CD4-positive, alpha-beta T cell treated with Interleukin-6 for 4 hours (primary cell): ENCODE measurements at places on chromosomes 16 and 17.

GRCh38 chr17:79131274-79131635 lies 56.6 kb downstream of the ENGASE start:
- DNase-seq = no peak

DNA sequence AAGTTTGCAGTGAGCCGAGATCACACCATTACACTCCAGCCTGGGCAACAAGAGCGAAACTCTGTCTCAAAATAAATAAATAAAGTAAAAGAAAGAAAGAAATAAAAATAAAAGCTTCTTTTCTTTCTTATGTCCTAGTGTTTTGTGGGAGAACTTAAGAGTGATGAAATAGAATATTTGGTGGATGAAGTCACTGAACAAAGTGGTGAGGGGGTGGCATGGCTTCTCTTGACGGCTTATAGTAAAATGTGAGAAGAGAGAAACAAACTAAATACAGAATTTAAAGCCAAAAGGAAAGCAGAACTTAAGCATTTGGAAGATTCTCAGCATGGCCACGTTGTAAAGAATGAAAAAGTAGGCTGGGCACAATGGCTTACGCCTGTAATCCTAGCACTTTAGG lies 15.3 kb downstream of the SGF29 start:
- no peak for DNase-seq

DNA sequence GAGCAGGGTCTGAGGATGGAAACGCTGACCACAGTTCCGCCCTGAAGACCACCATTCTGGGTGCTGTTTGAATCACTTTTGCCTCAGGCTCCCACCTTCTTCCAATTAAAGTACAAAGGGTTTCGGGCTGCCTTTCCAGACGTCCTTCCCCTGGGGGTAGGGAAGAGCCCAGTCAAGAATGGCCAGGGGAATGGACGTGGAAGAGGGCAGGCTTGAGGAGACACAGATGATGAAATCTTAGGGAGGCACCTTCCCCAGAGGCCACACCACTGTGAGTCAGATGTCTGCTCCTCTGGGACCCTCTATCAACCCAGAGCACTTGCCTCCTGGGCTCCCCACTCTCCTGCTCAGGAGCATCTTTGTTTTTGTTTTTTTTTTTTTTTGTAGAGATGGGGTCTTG lies 27.5 kb upstream of the MTSS2 start:
- DNase-seq = no peak

DNA sequence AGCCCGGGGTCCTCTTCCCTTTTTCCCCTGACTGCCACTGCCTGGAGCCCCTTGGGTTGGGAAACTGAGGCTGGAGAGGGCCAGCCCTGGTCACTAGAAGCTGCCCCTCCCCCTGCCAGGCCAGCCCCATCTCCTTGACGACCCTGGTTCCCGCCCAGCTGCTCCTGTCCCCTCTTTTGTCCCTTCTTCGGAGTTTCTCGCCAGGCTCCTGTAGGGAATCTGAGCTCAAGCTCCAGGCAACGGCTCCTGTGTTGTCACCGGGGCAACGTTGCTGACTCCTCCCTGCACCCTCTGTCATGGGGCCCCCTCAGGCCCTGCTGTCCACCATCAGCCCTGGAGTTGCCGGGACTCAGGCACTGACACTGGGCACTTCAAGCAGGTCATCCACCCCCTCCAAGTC lies 5.7 kb downstream of the LLGL1 start:
- no peak for DNase-seq

GRCh38 chr17:17258998-17259397 lies 22.0 kb upstream of the FLCN start:
- no peak for DNase-seq

GRCh38 chr17:74340470-74341023 lies 14.5 kb downstream of the KIF19 start:
- DNase-seq = no peak

DNA sequence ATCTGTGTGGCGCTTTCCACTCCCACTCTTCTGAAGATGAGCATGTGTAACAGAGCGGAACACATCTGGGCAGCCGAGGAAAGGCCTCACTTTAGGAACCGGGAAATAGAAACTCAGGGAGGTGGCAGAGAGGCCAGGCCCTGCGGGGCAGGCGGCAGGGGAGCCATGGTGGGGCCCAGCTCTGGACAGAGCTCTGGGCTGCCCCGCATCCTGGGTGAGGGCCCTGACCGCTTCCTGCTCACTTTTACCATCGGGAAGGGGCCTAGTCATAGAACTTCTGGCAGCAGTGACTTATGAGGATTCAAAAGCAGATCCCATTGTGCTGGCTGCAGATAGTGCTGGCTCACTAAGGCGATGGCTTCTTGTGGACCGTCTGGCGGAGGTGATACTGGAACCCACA lies 22.6 kb downstream of the COX4I1 start:
- DNase-seq = no peak

DNA sequence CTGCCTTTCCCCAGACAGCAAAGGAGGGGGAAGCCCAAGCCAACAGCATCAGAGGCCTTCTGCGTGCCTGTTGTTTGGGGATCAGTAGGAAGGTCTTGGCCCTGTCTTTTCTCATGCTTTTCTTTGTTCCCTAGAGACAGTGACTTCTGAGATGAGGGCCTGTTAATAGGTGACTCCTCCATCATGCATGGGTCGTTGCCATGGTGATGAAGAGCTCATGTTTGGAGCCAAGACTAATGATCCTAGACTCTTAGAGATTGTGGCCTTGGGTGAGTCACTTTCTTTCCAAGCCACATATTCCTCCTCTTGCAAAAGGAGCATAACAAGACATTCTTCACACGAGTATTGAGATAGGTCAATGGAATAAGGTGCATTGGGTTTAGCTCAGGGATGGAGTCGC lies 201.1 kb upstream of the ASIC2 start:
- no peak for DNase-seq

- DNase-seq = no peak
These were observed 115.8 kb downstream of the OR1D5 start for GRCh38 chr17:2947588-2947950.

- no peak for DNase-seq
These were observed 11.1 kb downstream of the BAHCC1 start for GRCh38 chr17:81406117-81406953.

DNA sequence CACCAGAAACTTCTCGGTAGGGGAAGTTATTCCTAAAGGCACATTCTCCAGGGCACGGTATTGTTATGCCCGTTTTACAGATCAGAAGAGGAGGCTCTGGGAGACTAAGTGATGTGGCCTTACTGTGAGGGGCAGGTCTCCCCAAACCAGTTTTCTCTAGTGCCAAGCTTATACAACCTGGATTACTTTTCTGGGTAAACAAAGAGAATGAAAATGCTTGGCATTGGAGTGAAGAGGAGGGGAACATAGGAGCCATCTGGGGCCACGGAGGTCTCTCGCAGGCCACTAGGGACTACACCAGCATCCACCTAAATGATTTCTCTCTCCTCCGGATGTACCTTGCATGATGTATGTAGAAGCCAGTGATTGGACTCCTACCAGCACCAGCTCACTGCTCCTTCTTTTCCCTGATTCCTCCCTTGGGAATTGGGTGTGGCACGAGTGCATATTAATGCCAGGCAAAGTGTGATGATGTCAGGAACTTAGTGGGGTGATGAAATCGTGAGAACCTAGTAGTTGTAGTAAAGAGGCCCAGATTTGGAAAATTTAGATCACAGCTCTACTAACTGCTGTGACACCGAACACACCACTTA lies 674 bp downstream of the TOM1L1 start:
- DNase-seq = no peak

DNA sequence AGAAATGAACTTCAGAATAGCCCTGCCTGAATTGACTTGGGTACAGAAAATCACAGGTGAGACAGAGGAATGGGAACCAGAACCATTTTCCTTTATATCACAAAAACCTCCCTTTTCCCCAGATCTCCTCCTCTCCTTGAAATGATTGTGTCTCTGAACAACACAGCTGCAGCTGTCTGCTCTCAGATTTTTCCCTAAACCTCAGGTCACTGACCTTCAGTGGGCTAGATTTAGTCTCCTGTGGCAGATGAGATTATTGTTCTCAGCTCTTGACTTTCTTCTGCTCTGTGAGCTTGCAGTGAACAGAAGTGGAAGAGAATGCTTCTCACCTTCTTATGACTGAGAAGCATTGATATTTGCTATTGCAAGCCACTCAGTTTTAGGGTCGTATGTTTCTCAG lies 92.3 kb upstream of the FAM20A start:
- DNase-seq = no peak
